ENCODE measurements at places on chromosomes 4 and X.

- DNase-seq, result no peak
Measured at GRCh38 chr4:30671926-30672448, 48.2 kb upstream of the PCDH7 start.

DNA sequence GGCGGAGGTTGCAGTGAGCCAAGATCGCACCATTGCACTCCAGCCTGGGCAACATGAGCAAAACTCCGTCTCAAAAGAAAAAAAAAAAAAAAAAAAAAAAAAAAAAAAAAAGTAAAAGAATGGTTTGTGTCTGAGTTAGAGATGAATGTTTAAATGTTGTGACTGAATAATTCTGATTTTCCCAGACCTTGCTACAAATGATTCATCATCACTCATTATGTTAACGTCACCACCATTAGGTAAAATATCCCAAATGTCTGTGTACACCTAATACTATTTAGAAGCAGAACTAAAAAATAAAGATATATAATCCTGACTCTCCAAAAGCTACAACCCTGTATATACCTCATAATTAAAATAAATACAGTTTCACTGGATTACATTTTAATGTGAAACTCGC is 70.8 kb downstream of the HHIP start:
- no peak for DNase-seq

- DNase-seq, result peak; percentile 78
Measured at GRCh38 chr4:74659576-74660411, 134.5 kb downstream of the BTC start.

DNA sequence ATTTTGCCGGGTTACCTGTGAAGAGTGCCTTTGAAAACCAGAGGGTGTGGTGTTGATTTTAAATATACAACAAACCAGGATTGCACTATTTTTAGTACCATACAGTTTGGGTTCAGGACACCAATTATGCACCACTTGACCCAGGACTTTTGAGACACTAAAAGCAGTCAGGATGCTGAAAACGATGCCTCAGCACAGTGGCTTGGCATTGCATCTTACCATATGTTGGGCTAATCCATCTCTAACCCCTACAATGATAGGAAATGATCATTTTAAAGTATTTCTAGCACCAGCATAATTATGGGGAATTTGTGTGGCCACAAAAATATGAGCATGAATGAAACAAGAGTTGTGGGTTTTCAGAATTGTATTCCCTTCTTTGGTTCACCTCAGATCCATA is 4.1 kb downstream of the IBSP start:
- DNase-seq, result no peak

- DNase-seq, result no peak
Measured at GRCh38 chr4:38526412-38526811, 137.6 kb upstream of the KLF3 start.

DNA sequence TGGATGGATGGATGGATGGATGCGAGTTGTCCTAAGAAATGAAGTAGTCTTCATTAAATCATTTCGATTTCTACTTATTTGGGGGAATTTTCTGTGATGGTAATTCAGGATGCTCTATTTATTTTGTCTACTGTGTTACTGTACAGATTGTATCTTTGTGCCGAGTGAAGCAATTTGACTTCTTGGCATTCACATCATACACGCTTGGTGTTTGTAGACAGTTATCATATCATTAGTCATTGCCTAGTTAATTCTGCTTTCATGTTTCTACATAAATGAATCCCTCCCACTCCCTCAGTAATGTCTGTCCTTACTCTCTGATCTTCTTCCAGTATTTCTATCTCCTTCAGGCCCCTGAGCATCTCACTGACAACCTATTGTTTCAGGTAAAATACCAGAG is 64.0 kb downstream of the RASGEF1B start:
- DNase-seq, result no peak

DNA sequence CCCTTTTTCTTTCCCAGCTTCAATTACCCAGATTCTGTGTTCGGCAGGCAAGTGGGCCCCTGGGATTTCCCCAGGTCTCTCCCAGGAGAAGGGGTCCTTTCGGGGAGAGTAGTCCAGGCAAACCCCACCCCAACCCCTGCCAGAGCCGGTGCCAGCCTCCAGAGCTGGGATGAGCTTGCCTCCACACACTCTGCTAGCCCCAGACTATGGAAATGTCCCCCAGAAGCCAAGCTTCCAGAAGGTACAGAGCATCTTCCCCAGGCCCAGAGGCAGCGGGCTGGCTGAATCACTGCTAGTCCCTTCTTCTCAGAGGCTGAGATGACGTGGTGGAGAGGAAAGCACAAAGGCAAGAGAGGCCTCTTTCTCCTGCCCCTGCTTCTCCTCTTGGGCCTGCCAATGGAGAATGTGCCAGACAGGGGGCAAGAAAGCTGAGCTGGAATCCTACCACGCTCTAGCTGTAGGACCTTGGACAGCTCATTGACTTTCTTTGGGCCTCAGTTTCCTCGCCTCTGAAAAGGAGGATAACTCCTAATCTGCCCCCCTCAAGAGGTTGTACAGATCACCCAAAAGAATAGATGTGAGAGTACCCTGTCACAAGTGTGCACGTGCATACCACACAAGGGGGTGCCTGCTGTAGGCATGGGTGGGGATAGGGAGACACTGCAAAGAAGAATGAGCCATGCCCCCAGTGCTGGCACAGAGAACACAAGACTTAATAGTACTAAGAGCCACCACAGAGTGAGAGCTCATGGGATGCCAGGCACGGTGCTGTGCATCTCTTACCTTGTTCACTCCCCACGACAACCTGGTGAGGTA is 2.1 kb downstream of the SASH3 start:
- no peak for DNase-seq

Measured in AML-193 (cell line).